Fibroblast of lung (primary cell): ENCODE measurements at places on chromosomes 7 and 10. TPM values are rescaled to one million over a fixed set of nuclear protein-coding genes. Genes with fewer than 3 reads are reported as not detected.

- peak; percentile 14 for DNase-seq
Observed at GRCh38 chr10:10869592-10869991, 148.1 kb upstream of the CELF2 start.

DNA sequence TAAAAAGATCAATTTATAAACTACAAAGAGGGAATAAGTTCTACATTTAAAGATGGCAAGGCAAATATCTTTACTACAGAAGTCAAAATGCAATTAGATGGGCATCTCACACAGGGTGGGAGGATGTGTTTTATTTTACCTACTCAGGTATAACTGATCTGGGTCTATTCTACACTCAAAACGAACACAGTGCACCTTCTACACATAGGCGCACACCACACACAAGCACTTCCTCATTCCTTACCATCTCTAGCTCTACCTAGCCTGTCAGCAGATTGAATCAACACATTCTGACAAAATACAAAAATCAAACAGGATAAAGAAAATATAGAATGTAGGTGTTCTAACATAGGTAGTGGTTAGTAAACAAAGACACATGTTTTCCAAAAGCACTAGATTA is 64.8 kb downstream of the SGCE start:
- DNase-seq = no peak

- no peak for DNase-seq
Observed at GRCh38 chr10:36489181-36489580, 636.2 kb upstream of the ANKRD30A start.

GRCh38 chr7:24936121-24936824 is 43.7 kb downstream of the OSBPL3 start:
- DNase-seq = no peak

ZNF804B gene
- not detected in 2 replicates for polyA plus RNA-seq

MBL2 gene
- not detected in 2 replicates for polyA plus RNA-seq

FAM24B gene
- 3.9 and 4.9 TPM in 2 replicates for polyA plus RNA-seq
